CD4-positive, alpha-beta T cell treated with Interleukin-6 for 4 hours (primary cell): ENCODE measurements at places on chromosomes 12 and 14.
A peak's percentile ranks its signal among the peaks of the same experiment; 100 is the strongest.

- no peak for DNase-seq
Observed at GRCh38 chr14:105154476-105154871, 14.1 kb downstream of the JAG2 start.

DNA sequence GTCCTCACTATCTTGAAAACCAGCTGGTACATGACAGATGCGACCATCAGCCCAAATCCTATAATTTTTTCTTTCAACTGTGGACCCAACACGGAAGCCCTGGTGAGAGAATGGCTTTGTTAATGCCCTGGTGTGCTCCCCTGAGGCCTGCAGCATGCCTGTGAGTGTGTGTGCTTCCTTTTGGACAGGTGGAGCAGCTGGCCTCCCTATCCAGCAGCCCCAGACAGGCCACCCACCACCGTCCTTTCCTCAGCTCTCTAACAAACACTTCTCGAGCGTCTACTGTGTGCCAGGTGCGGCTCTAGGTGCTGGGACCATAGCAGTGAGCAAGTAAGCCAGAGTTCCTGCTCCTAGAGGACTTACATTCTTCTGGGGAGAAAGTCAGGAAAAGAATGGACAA lies 78.9 kb upstream of the GZMB start:
- DNase-seq, result no peak

- DNase-seq, result peak; percentile 80
Observed at GRCh38 chr12:111438481-111438880, 32.8 kb downstream of the SH2B3 start.

DNA sequence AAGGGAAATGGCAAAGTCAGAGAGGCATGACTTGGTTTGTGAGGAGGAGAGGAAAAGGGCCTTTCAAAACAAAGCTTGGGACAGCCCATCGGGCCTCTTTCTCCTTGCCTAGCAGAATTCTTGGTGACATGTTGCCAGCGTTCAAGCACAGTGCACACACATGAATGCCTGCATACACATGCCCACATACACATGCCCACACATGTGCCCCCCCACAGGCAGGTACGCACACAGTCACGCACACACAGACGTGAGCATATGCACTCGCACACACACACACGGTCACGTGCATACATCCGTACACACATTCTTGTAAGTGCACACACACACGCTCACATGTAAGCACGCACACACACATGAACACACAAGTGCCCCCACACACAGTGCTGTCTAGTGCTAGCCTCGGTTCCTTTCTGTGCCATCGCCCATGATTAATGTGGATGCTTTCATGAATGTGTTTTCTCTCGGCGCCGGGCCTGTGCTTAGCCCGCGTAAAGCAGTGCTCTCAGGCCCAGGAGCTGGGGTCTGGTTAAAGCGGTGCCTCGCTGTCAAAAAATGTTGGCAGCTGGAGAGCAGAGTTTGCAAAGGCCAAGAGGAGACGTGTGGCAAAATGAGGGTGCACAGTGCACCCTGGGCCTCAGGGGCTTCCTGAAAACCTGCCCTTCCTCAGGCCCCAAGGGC lies 328.8 kb upstream of the DIO3 start:
- no peak for DNase-seq

DNA sequence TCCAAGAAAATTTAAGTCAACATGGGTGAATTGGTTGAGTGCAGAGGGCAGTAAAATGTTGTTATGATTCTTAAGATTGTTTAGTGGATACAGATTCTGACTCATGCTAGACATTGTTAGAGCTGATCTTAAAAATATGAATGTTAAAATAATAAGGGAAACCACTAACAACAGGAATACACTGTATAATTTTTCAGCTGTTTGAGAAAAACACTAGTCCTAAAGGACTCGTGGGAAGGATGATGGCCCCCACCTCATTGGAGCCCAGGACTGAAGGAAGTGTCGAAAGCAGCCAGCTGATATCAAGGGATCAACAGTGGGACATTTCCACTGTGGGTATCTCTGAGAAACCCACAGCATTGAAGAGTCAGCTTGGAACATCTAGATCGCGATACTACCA lies 82.9 kb upstream of the SCAF11 start:
- DNase-seq, result no peak
